Common myeloid progenitor, CD34-positive (primary cell): ENCODE measurements at places on chromosomes 1 and 21.
A peak's percentile ranks its signal among the peaks of the same experiment; 100 is the strongest.

DNA sequence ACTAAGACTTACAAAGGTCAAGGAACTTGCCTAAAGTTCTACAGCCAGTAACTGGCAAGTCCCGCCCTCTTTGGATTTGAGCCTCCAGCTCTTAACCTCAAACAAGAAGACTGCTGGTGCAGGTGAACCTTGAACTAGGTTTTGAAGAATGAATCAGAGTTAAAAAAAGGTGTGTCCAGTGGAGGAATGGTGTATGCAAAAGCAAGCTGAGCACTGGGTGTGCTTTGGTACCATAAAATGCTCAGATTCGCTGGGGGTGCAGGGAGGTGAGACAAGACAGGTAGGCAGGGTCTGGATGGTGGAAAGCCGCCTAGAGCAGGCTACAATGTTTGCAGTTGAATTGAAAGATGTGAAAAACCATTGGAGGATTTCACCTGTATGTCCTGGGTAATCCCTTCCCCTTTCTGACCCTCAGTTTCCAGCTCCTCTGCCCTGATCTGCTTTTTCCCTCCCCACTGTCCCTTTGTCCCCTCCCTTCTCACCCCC is 39.8 kb downstream of the FOXD2 start:
- DNase-seq = no peak

GRCh38 chr1:11649624-11650330 is 4.5 kb downstream of the FBXO2 start:
- no peak for DNase-seq

DNA sequence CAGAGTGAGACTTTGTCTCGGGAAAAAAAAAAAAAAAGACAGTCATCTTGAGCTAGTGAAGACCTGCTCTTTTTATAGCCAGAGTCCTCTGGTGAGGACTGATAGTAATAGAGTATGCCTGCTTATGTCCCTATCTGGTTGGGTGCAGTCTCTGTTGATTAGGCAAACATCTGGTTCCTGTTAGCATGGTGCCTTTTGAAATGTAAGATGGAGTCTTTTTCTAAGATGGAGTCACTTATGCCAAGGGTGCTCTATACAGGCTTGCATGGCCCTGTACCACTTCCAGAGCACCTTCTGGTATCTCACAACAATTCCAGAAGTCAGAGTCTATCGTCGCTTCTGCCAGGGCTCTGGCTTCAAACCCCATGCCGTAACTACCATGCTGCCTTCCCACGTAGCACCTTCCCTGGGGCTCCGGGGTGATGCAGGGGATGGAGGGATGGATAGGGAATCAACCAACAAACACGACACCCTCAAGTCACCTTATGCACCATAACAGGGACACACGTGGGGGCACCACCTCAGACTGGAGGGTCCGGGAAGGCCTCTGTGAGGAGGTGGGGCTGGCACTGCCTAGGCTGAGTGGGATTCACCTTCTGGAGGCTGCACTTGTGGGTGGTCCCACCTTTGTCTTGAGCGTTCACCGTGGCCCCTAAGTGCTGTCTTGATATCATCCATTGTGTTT is 11.6 kb upstream of the PADI6 start:
- peak; percentile 70 for DNase-seq

DNA sequence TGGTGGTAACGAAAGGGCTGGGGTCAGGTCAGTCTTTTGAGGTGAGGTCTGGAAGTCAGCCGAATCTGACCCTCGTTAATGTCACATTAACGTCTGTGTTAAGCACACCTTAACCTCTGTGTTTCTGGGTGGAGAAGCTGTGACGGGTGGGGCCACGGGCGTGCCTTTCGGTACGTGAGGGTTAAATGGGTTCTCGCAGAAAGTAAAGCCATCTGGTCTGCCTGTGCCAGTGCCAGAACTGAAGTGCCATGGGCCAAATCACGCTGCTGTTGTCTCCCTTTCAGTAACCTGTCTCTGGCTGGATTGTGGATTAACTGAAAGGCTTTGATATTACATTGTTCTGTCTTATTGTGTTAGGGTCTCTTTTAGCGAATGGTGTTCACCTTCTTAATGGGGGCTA is 14.4 kb downstream of the URB2 start:
- DNase-seq = no peak

DNA sequence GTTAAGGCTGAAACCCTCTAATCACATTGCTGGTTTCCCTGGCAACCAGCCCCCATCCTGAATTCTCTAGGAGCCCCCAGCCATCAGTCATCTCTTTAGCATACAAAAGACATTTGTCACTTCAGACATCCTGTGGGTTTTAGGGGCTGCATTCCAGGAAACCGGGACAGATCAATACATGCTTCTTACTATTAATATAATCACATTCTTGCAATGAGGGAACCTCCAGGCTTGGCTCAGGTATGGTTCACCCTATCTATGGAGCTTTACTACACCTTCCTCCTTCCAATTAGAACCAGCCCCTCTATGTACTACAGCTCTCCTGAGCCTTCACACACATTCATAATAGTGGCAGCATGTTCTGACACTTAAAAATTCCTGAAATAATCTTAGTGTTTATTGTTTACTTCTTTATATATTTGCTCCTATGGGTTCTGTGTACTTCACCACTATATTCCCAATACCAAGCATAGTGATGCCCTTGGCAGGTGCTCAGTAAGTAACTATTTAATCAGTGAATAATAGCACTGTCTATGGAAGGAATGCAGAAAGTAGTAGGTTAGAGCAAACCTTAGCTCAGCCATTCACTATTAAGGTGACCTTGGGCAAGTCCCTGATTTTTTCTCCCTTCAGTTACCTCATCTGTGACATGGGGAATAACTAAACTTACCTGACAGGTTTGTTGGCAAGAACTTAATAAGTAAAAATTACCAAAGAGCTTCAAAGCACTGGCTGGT is 59.6 kb downstream of the ZNF678 start:
- DNase-seq = no peak

DNA sequence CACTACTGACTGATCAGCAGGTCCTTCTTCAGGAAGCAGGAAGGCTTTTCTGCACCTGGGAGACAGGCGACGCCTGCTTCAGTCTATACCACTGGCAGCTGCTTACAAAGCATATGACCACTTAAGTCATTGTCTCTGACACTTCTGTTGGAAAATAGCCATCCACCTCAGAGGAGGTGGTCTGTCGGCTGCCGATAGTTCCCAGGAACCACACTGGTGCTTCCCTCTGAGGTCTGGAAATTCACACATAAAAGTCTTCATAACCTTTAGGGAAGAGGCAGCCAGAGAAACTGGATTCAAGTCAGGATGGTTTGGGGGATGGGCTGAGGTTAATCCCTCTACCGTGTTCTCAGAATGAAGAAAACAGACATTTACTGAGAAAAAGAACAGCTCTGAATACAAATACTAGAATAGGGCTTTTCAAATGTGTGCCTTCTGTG is 15.6 kb upstream of the SRP9 start:
- DNase-seq = no peak

GRCh38 chr21:15592271-15592860 is 137.4 kb upstream of the USP25 start:
- DNase-seq = peak; percentile 89

GRCh38 chr1:170682169-170682568 is 18.2 kb downstream of the PRRX1 start:
- DNase-seq = no peak

- DNase-seq = no peak
Measured at GRCh38 chr1:76289692-76290091, 215.1 kb downstream of the ST6GALNAC3 start.

DNA sequence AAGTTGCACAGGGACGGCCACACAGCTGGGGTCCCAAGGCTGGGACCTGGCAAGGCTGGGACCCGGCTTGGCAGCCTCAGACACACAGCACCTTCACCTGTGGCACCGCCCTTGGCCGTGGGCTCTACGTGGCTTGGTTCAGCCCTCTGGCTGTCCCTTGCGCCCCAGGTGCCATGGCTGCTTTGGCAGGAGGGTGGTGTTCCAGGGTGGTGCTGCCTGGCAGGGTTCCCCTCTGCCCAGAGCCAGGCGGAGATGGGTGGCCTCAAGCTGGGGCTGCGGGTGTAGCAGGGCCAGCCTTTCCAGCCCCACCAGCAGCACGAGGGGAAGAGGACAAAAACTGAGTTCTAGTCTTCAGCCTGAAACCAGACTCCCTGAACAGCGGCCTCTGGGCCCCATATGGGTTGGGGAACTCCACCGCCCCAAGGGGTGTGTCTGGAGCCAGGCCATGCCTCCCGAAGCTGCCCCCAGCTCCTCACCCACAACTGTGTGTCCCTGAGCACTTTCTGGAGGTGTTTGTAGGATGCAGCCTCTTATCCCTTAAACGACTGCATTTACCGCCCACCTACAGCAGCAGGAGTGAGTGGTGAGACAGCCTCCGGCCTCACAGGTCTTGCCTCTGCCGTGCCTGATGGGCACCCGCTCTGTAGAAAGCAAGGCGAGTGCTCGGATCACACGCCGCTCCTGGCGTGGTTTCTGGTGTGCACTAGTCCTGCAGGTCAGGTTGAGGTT is 92.3 kb downstream of the PDE9A start:
- peak; percentile 48 for DNase-seq

DNA sequence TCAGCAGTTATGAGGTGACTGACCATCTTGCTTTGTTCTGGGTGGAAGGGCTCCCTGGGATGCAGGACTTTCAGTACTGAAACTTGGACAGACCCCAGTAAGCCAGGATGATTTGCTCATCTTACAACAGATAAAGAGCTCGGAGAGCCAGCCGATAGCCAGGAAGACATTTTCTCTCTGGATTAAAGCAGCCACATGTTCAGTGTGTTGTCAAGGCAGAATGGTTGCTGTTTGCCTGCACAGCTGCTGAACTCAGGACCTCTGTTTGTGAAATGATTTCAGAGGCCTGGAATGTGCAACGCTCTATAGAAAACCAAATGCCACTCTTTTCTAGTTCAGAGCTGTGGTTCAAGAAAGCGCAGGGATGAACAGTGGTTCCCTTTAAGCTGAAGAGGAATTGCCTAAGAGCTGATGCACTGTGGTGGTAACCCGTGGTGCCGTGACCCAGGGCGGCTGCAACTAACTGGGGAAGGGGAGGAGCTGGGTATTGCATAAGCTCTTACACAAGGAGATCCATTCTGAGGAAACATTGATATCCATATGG is 40.7 kb downstream of the CASQ2 start:
- peak; percentile 23 for DNase-seq

- DNase-seq = no peak
Measured at GRCh38 chr1:145959333-145959732, 1.5 kb upstream of the LIX1L start.

DNA sequence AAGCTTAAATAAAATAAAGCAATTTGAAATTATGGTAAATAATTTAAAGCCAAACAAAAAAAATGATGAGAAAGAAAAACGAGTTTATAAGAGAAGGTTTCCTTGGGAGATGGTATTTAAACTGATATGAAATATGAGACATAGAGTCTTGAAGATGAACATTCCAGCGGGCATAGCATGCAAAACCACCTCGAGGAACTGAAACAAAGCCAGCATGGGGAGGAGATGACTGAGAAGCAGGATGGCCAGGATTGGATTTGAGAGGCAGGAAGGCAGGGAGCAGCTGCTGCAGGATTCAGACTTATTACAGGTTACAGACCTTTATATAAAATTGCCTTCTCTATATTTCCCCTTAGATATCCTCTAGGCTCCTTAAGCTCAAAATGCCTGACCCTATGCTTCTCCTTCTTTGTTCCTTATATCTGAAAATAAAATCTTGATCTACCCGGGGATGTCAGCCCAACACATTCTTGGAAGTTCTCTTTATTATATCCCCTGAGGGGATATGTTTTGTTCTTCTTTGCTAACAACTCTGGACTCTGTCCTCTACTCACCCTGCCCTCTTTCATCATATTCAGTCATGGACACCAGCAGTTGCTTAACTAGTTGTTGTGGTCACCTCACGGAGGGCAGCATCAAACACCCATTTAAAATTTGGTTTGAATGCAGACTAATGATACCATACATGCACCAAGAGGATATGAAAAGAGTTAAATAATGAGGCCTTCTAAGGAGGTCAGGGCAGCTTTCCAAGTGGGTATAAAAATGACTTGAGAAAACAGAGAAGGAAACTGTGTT is 719.1 kb upstream of the B3GALT2 start:
- DNase-seq = no peak

DNA sequence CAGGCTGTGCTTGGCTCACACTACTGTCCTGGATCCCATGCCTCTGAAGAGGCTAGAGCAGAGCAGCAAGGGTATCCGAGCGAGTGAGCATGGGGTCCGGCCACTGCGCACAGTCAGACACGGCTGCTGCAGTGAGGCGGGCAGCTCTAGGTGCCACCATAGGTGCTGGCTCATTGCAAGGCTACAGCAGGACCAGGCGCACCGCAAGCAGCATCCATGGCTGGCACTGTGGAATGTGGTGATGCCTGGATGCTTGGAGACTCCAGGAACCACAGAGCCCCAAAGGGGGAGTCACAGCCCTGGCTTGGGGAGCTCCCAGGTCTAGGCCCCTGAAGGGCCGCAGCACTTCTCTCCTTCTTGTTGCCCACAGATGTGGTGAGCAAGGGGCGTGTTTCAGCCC is 47.2 kb downstream of the ATP6V1G3 start:
- no peak for DNase-seq

- peak; percentile 52 for DNase-seq
Measured at GRCh38 chr1:180178511-180179161, 24.0 kb downstream of the QSOX1 start.

GRCh38 chr1:114695430-114696058 is at the start of gene AMPD1:
Gene AMPD1 (minus strand): TSS chr1:114695546. CDS start chr1:114695471, 75 bp downstream.
- DNase-seq = peak; percentile 5

- no peak for DNase-seq
Measured at GRCh38 chr21:34971656-34972055, 77.4 kb downstream of the RUNX1 start.

DNA sequence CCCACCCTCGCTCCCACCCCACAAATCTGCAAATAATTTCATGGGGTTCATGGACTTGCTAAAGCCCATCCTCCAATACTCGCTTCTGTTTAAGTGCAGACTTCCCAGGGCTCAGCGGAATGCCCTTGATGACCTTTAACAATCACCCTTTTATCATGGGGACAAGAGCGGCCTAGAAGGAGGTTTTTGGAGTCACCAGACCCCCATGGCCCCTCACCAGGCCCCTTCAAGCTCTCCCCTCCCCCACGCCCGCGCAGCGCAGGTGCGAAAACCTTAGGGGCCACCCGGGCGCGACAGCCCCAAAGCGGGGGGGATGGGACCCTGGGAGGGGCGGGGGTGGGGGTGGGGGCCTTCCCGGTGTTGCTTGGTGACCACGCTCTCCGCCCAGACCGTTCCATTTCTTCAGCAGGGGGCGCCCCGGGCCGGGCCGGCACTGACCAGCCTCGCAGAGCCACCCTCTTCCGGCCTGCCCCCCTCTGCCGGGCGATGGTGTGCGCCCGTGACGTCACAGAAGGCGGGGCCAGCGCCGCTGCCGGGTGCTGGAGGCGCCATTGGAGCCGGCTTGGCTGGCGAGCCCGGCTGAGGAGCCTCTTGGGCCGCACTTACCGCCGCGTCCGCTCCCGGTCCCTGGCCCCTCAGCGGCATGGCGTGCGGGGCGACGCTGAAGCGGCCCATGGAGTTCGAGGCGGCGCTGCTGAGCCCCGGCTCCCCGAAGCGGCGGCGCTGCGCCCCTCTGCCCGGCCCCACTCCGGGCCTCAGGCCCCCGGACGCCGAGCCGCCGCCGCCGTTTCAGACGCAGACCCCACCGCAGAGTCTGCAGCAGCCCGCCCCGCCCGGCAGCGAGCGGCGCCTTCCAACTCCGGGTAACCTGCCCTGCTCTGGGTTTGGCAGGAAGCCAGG is at the start of gene AKIRIN1:
Gene AKIRIN1, plus strand, starts transcription at position 539 of the 900 bp plus-strand sequence. Its CDS starts 105 bp downstream, at position 644.
- peak; percentile 95 for DNase-seq
